ENCODE measurements at places on chromosomes 7 and 10.

DNA sequence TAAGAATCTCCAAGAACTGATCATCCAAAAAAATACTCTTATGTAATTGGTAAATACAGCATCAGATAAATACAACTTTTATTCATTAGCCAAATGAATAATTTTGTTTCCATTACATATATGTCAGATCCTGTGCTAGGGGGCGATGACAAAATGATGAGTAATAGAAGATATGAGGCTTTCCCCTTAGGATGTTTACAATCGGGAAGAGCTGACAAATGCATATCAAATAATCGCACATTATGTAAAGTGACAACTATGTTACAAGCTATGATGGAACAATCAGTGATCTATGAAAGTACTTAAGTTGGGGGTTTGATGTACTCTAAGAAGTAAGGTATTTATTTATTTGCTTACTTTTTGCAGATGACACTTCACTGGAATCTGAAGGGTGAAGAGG, 465.6 kb upstream of the VSTM2A start:
- no peak for DNase-seq

- DNase-seq, result no peak
These were observed 1.3 kb downstream of the AFAP1L2 start for GRCh38 chr10:114402871-114403540.

DNA sequence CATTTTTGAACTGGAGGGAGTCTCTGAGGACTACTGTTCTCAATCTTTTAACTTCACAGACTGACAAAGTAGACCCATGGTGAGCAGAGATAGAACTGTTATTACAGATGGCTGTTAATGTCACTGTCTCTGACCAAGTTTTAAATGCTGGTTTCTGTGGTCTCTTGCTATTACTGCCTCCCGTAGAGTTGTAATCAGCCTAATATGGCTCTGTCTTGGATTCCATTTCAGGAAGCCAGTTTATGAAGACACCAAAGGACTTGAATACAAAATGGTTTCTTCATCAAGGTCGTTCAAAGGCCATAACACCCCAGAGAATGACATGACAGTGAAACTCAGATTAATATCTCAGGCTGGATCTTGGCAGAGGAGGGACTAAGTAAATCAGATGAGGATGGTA, 3.9 kb downstream of the SFRP4 start:
- no peak for DNase-seq

DNA sequence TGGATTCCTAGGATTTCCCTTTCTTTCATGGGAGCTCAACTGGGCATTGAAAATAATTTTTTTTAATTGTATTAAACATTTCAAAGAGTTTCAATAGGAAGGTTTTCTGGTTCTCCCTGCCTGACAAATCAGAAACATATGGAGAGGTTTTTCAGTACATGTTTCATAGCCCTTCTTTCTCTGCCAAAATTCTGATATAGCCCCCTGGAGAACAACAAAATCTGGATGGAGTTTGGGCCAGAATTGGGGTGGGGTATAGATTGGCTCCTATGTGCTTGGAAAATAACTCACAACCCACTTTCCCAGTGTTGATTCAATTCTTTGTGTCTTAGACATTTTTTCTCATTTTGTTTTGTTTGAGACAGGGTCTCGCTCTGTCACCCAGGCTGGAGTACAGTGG, 24.6 kb upstream of the EIF4H start:
- no peak for DNase-seq

DNA sequence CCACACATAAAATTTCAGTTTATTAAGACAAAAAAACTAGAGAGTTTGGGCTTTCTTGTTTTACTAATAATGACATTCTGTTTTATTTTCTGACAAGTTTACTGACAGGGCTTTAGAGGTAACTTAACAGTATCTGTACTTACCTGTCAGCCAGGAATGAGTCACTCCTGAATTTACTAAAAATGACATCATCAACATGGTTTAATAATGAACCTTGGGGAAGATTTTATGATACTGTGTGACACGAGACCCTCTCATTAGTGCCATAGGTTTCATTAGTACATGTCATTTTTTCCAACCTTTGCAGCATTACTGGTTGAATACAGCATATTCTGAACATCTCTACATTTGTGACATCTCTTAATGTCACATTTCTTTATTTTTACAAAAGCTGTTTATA, 131.1 kb downstream of the KCND2 start:
- no peak for DNase-seq

GRCh38 chr10:10462151-10462941, 555.3 kb upstream of the CELF2 start:
- DNase-seq, result no peak

GRCh38 chr10:31347705-31348104, 28.7 kb downstream of the ZEB1 start:
- DNase-seq, result no peak

DNA sequence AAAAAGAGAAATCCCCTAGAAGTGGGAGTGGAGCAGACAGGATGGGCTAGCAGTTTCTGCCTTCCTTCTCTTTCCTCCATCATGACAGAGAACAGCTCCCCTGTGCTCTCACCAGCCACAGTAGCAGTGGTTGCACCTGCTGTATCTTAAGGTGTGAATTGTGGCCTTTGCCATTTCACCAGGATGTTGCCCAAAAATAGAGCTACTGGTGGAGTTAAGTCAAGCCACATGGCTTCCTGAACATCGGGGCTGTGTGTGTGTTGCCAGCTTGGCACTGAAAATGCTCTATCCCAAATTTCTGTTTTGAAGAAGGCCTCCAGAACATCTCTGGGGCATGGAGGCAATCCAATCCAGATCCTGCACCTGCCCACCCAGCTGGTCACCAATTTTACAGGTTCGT, 348.7 kb downstream of the EXOC4 start:
- no peak for DNase-seq

DNA sequence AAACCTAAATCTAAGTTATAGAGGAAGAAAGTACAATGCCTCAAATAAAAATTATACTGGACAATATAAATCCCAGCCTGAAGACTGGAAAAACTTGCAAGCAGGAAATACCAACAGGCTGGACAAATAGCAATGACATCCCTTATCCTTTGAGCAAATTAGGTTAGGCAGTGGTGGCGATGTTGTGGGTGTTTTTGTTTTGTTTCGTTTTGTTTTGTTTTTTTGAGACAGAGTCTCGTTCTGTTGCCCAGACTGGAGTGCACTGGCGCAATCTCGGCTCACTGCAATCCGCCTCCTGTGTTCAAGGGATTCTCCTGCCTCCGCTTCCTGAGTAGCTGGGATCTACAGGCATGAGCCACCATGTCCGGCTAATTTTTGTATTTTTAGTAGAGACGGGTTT, 57.3 kb upstream of the TES start:
- no peak for DNase-seq

GRCh38 chr10:121566755-121567154, 31.5 kb downstream of the FGFR2 start:
- DNase-seq, result no peak

DNA sequence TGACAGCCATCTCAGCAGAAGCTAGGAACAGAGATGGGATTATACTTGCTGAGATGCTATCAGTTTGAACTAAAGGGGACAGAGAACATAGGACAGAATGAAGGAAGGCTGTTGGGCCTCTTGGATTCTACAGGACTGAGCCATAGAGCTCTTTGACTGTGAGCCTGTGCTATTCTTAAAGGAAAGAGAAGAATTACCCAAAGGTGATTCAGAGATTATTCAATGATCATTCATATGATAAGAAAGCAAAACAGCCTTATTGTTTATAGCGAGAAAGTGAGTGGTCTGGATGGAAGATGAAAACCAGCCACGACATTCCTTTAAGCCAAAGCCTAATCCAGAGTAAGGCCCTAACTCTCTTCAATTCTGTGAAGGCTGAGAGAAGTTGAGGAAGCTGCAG, 69.7 kb upstream of the NEUROD6 start:
- DNase-seq, result no peak

DNA sequence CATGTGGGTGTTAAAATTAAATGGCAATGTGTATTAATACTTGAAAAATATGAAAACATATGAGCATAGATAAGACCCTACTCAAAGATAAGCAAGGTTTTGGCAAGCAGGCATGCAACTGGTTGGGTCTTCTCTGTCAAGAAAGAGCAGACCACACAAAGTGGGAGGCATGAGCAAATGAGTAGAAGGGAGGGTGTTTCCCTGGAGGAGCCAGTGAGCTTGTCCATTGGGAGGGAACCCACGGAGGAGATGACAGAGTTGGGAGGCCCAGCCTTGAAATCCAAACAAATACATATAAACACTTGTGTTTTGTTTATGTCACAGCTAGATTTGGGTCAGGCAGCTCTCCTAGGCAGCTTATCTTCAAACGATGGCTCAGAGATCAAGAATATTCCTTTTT, 134.5 kb upstream of the CXCL12 start:
- DNase-seq, result no peak

DNA sequence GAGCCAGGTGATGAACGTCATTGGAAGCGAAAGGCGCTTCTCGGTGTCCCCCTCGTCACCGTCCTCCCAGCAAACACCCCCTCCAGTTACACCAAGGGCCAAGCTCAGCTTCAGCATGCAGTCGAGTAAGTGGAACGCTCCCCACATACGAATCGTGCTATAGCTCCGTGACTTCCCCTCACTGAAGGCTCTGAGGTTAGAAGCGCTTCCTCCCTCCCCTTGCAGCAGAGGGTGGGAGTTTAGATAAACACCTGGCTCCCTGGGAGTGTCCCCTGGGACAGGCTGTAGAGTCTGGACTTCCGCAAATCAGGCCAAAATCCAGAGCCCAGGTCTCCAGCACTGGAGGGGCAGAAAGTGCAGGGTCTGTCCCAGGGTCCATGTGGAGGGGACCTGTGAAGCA, 105.0 kb upstream of the NPS start:
- DNase-seq, result no peak

- no peak for DNase-seq
These were observed 863 bp downstream of the CCNY start for GRCh38 chr10:35336921-35337823.

GRCh38 chr7:133135451-133135850, 53.6 kb upstream of the CHCHD3 start:
- DNase-seq, result no peak

- DNase-seq, result no peak
These were observed at the start of gene COL17A1 for GRCh38 chr10:104085801-104086400. Gene COL17A1 (minus strand): TSS chr10:104085880. CDS start chr10:104080673, 5,207 bp downstream.

- DNase-seq, result no peak
These were observed 17.9 kb downstream of the OGDH start for GRCh38 chr7:44624318-44624717.

GRCh38 chr7:129612112-129613015, 844 bp downstream of the NRF1 start:
- DNase-seq, result no peak

DNA sequence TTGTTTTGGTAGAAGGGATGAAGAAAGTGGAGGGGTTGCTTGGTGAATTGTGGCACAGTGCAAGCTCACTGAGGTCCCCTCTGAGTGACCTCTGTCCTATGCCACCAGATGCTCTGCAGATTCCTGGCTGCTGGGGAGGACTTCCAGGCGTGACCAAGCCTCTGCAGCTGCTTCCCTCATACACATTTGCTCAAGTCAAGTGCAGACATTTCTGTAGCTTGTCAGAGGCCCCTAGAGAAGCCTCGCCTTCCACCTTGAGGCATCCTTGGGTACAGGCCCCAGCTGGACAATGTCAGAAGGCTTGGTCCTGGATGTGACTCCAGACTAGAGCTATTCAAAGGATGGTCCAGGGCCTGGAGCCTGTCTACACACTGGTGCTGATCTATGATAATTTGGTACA, 464.2 kb downstream of the PLXNA4 start:
- no peak for DNase-seq

GRCh38 chr10:69413221-69413865, 3.4 kb downstream of the TACR2 start:
- DNase-seq, result no peak

DNA sequence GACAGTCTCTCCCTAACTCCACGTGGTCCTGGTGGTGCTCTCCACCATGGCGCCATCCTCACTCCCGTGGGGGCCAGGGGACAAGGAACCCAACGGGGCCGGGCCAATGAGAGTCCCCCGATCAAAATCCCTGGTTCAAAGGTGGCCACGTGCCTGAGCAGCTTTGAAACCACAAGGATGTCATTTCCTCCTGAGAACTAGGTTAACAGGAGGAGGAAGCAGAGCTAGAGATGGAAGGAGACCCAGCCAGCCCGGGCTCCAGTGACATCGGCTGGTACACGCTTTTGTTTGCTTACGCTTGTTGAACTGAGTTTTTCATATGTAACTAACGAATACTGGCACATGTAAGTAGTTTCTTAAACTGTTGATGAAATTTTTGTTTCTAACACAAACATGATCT, 61.7 kb downstream of the PRPF18 start:
- DNase-seq, result no peak

DNA sequence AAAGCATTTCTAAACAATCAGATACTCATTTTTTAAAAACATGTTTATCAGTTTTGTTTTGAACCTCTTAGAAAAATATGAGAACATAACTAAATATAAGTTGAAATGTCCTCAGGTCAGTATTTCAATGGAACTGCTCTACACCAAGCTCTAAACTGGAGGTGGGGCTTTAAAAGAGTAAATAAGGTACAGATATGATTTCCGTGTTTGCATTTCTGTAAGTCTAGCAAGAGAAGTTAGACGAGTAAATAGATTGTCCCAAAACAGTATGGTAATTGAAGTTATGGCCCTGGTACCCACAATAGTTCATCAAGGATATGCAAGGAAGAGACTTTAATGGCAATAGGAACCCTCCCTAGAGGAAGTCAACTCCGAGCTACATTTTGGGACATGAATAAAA, 115.1 kb upstream of the AKR1E2 start:
- no peak for DNase-seq

- DNase-seq, result no peak
These were observed 77.1 kb downstream of the DNAJC1 start for GRCh38 chr10:21926358-21926925.

- no peak for DNase-seq
These were observed 31.3 kb downstream of the PLAC9 start for GRCh38 chr10:80163741-80164341.

DNA sequence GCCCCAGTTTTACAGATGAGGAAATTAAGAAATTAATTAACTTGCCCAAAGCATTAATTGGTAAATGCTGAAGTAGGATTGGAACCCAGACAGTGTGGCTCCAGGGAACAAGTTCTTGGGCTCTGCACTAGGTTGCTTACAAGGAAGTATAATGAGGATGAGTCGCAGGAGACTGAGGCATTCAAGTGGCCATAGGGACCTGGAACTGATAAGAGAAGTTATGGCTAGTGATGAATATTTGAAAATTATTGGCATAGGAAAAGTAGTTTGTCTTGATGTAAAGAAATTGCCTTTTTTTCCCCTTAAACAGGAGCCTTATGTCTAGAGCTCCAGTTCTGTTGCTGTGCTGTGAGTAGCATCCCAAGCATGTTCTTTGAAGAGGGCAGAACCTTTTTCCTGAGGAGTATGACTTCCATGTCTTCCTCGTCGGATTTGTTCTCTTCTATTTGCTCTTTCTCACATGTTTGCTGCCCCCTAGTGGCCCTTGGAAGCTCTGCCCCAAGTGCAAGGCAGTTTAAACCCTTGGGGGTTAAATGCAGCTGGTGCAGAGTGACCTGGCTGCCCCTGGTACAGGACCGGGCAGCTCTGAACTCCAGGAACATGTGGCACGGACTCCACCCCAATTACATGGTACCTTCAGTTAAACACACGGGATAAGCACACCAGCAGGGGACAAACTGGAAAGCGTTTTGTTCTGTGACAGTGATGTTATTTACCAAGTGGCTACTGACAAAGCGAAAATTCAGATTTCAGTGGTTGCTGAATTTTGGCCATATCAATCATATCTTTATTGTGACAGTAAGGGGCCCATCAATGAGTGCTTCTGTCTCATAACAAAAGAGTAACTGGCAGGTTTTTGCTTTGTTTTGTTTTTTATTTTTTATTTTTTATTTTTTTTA, 148.8 kb downstream of the HECW1 start:
- peak; percentile 53 for DNase-seq

- no peak for DNase-seq
These were observed 52.4 kb downstream of the ZNF365 start for GRCh38 chr10:62426600-62426999.

Data from AG04449 (cell line).